Gastroesophageal sphincter (tissue), 4 donors: ENCODE measurements at places on chromosomes 5 and 9. TPM values are rescaled to one million over a fixed set of nuclear protein-coding genes. Genes with fewer than 3 reads are reported as not detected.

NR5A1 gene
- total RNA-seq: not detected

RANBP3L gene
- 7.7 TPM for total RNA-seq

PGGT1B gene
- 9.9 TPM for total RNA-seq

PCDHA2 gene
- 0.19 TPM for total RNA-seq

PCDHGC5 gene
- 1.5 TPM for total RNA-seq

FOXD4L4 gene
- total RNA-seq: not detected

TEX48 gene
- total RNA-seq: not detected

FABP6 gene
- not detected for total RNA-seq

PPIC gene
- 41.5 TPM for total RNA-seq

VAV2 gene
- 7.7 TPM for total RNA-seq

FAM81B gene
- not detected for total RNA-seq

NAA35 gene
- 23.6 TPM for total RNA-seq

ATG12 gene
- 55.7 TPM for total RNA-seq

LTC4S gene
- not detected for total RNA-seq

ADGRV1 gene
- 0.16 TPM for total RNA-seq

TTC16 gene
- total RNA-seq: not detected

AK1 gene
- 46.7 TPM for total RNA-seq

EDIL3 gene
- total RNA-seq: 14.3 TPM

CYLC2 gene
- total RNA-seq: 0.27 TPM

PCDHGA3 gene
- total RNA-seq: 2.5 TPM

SLC27A6 gene
- total RNA-seq: 42.8 TPM

SLC4A9 gene
- not detected for total RNA-seq

C7 gene
- 707 TPM for total RNA-seq

ANAPC2 gene
- 32.1 TPM for total RNA-seq

SPRY4 gene
- total RNA-seq: 11.7 TPM

C5orf22 gene
- total RNA-seq: 19.9 TPM

PCDHB11 gene
- total RNA-seq: 3.1 TPM

HTR1A gene
- not detected for total RNA-seq
